ENCODE measurements at places on chromosomes 5 and 9. TPM values are rescaled to one million over a fixed set of nuclear protein-coding genes. Genes with fewer than 3 reads are reported as not detected.

DNA sequence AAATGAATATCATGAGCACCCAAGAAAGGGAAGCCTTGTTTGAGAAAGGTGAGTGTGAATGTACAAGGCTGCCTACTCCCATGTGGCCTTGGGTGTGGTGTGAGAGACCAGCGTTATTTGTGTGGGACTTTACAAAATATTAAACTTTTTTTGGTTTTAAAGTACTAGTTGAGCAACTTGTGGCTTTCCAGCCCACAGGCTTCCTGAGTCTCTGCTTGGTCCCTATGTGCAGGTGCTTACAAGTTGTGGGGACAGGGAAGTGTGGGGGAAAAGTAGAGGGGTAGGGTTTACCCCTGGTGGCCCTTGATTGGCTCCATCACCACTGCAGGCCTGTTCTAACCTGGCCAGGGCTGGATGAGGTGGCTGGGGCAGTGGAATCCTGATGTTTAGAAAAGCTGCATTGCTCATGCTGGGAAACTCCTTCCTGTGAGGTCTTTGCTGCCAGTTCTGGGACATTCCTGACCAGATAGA lies 19.7 kb downstream of the PTTG1 start:
- DNase-seq: no peak
- H3K27me3 ChIP-seq: no peaks in the 10 kb centered on the region
- H3K4me1 ChIP-seq: no peaks in the 10 kb centered on the region
- H3K4me3 ChIP-seq: no peak overlapping the region
- H3K36me3 ChIP-seq: no peaks in the 10 kb centered on the region

- DNase-seq: no peak
- H3K4me3 ChIP-seq: no peak overlapping the region
- peaks cover 2% of the 10 kb centered on the region for H3K27me3 ChIP-seq
- H3K4me1 ChIP-seq: peaks cover 4% of the 10 kb centered on the region
- H3K27ac ChIP-seq: no peak overlapping the region
These were observed 48.2 kb downstream of the TGFBI start for GRCh38 chr5:136076881-136077445.

Gene FOCAD
- polyA plus RNA-seq: 14.9 TPM

Gene RLN1
- polyA plus RNA-seq: not detected

GRCh38 chr9:16289639-16290038 lies 580.8 kb downstream of the BNC2 start:
- H3K4me3 ChIP-seq: no peak overlapping the region
- no peak overlapping the region for H3K27ac ChIP-seq
- H3K36me3 ChIP-seq: no peaks in the 10 kb centered on the region
- DNase-seq: no peak
- H3K4me1 ChIP-seq: no peaks in the 10 kb centered on the region
- H3K27me3 ChIP-seq: no peaks in the 10 kb centered on the region

GRCh38 chr5:94361832-94362796 lies 256.3 kb downstream of the KIAA0825 start:
- no peak overlapping the region for H3K27ac ChIP-seq
- no peaks in the 10 kb centered on the region for H3K36me3 ChIP-seq
- H3K4me3 ChIP-seq: no peak overlapping the region

Gene GFI1B
- polyA plus RNA-seq: 1.4 TPM

All from small intestine (tissue), 16 donors.